ENCODE measurements at places on chromosomes 3 and 15.

GRCh38 chr3:138578141-138578540 is 15.9 kb downstream of the CEP70 start:
- DNase-seq, result no peak

DNA sequence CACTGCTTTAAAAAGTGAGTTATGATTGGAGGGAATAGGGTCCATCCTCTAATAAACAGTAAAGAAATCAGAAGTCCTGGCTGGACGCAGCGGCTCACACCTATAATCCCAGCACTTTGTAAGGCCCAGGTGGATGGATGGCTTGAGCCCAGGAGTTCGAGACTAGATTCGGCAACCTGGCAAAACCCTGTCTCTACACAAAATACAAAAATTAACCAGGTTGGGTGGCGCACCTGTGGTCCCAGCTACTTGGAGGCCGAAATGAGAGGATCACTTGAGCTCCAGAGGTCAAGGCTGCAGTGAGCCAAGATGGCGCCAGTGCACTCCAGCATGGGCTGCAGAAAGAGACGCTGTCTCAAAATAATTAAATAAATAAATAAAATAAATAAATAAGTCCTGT is 171.2 kb downstream of the POTEB3 start:
- no peak for DNase-seq

DNA sequence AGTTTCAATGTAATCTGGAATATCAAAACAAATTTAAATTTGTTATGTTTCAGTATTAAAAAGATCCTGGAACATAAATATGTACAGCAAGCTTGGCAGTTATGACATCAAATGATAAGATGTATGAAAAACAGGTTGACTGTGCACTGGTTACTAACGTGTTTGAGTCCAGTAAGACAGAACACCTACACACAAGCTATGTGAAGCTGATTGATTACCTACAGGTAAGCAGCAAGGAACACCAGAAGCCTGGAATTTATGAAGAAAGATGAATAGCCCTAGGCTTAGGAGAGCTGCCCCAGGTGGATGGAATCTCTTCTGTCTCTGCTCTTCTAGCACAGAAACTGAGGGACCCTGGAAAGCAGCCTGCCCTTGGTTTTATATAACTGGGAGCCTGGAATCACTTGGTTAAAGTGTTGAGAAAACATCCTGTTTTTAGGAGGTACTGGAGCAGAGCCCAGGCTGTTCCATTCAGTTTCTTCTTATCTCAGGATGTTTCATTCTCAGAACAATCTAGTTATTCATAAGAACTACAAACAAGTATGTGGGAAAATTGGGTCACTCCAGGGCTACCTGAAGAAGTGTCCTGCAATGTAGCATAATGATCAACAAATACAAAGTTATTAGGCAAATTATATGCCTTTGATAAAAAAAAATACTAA is 36.3 kb downstream of the SLITRK3 start:
- no peak for DNase-seq

DNA sequence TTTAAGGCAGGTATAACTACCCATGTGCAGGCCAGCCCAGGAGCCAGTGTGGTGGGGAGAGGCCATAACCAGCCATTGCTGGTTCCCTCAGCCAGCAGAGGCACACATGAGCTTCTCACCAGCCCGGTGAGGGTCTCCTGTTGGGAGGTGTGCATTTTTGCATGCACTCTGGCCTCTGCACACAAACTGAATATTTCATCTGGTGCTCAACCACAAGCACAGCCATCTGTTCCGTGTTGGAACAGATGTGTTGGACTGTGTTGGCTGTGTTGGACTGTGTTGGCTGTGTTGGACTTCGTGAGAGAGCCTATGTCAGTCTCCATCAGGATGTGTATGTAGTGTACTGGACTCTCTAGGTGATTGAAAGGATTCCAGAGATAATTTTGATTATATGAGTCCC is 67.2 kb downstream of the RPL39L start:
- no peak for DNase-seq

DNA sequence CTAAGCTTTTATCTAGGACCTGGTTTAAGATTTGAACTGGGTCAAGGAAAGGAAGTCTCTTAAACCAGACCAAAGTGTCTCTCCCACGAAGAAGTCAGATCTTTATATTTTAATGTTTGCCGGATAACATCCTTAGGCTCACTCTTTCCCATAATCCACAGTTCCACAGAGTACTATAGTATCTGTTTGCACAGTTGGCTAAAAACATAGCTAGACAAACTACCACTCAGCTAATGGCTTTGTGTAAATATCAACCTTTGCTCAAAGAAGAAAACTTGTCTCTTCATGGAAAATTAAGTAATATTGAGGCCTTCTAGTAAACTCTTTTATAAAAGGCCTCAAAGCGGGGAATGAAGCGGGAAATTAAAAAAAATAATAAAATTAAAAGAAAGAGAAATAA is 13.5 kb upstream of the SLC9C1 start:
- DNase-seq, result no peak

- DNase-seq, result no peak
These were observed 12.4 kb downstream of the GYG1 start for GRCh38 chr3:149003653-149004305.

DNA sequence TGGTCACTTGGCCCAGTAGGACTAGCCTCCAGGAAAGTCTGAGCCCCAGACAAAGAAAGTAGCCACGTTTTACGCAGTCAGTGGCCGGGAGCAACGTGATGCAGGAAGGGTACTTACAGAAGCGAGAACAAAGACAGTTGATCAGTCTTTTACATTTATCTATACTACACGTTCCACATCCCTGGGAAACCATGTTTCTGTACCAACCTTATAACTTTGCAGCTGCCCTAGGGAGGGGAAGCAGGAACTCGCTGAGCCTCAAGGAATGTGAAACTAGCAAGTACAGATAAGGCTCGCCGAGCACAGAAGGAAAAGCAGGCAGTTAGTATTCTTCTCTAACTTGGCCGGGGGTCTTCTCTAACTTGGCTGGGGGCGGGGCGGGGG is 3.4 kb upstream of the KNL1 start:
- no peak for DNase-seq

DNA sequence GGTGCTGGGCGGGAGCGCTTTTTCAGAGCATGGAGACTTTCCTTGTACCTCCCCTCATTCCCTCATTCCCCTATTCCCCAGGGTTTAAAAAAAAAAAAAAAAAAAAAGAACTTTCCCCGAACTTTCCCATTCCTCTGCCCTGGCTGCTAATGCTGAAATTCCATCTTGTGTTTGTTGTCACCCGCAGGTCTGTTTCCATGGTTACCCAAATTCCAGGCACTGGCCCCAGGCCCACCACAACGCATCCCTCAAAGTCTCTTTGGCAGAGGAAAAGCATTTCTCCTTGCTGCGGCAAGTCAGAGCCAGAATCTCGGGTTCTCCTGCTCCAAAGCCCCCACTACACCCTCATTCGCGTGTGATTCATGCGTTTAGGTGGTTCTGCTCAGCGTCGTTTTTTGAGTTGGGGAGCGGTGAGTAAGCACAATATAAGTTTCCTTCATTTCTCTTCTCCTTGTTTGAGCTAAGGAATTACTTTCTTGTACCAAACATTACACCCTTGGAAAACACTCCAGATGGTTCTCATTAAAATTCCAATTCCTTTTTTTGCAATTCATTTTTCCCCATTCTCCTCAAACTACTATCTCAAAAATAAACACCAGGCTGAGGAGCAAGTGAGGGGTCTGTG is 21.6 kb downstream of the ANAPC13 start:
- no peak for DNase-seq

GRCh38 chr3:42493126-42493797 is 9.2 kb upstream of the VIPR1 start:
- no peak for DNase-seq

GRCh38 chr3:194046995-194047645 is 88.8 kb upstream of the HES1 start:
- peak; percentile 53 for DNase-seq

DNA sequence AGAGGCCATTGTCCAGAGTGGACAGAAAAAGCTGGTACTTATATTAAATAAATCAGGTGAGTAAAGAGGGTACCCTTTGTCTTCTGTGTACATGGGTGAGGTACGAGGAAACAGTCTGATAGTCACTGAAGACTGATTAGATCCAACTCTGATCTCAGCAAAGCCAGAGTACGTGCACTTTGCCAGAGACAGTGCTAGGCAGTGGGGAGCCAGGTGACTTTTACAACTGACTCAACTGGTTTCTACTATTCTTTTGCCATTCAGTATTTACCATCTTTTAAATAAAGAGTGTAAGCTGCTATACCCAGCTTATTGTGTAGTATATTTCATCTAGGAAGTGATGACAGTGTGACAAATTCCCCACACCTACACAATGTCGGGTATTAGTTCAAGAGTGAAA is 3.3 kb downstream of the GNL3 start:
- no peak for DNase-seq

DNA sequence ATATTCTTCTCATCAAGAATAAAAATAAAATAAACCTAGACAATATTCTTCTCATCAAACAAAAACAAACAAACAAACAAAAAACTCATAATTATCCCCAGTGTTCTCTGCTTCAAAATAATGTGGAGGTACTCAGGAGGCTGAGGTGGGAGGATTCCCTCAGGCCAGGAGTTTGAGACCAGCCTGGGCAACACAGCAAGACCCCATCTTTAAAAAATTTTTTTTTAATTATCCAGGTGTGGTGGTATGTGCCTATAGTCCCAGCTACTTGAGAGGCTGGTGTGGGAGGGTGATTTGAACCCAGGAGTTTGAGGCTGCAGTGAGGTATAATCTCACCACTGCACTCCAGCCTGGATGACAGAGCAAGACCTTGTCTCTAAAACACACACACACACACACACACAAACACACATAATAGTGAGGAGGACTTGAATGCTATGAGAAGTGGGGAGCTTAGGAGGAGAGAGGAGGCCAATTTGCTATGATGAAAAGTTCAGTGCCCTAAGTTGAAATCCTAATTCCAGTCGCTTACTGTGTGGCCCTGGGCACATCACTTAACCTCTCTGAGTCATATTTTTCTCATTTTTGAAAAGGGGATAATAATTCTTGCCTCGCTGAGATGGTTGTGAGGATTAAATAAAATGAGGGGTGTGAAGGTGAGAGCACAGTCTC is 35.8 kb upstream of the HERC1 start:
- no peak for DNase-seq

GRCh38 chr15:87902772-87903426 is 353.6 kb downstream of the NTRK3 start:
- no peak for DNase-seq

GRCh38 chr3:12449889-12450682 is 34.2 kb upstream of the TSEN2 start:
- DNase-seq, result no peak

DNA sequence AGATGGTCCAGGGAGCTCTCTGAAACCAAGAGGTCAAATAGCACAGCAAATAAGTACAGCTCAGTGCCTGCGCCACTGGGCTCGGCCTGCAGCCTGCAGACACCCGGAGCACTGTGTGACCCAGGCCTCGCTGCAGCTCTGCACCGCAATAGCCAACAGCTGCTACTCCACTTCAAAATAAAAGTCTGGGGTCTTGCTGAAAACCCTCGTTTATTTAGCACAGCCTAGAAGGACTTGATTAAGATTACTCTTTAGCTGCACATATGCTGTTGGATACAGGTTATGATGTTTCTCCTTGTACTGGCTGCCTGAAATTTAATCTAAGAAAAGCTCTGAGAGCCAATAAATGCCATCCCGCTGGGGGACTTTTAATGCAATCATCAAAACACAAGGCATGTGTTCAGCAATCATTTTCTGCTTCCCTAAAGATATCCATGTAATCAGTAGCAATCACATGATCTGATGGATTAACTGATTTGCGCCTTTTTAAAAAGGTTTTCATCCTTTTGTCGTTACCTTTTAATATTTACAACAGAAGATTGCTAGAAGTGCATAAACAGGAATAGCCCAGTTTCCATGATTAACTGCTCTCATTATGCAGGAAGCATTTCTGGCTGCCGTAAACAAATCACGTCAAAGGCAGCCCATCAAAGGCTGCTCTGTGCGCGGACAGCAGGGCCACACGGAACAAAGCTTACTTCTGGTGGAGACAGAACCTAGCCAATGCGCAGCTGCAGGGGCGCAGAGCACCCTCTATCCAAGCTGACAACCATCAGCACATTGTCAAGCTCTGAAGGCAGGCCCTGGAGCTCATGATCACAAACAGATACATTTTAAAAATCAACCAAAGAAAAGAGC is 58.8 kb downstream of the CLASP2 start:
- DNase-seq, result peak; percentile 52

DNA sequence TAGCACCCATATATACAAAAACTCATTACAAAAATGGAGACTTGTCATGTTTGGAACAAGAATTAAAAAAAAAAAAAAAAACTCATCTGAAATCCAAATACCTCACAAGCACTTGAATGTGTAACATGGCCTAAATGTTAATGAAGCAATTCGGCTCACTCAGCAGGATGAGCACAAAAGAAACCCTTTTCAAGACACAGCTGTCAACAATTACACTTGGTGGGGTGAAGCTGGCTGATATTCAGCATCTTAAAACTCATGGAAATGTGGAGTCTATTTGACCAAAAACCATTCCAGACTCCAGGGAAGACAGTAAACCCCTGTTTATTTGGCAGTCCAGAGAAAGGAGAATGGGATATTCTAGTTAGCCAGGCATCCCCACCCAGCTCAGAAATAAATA is 205.4 kb upstream of the TSC22D2 start:
- DNase-seq, result no peak

GRCh38 chr3:70298385-70298784 is 14.1 kb downstream of the MDFIC2 start:
- no peak for DNase-seq

GRCh38 chr3:59605318-59605717 is 555.5 kb upstream of the CFAP20DC start:
- no peak for DNase-seq

DNA sequence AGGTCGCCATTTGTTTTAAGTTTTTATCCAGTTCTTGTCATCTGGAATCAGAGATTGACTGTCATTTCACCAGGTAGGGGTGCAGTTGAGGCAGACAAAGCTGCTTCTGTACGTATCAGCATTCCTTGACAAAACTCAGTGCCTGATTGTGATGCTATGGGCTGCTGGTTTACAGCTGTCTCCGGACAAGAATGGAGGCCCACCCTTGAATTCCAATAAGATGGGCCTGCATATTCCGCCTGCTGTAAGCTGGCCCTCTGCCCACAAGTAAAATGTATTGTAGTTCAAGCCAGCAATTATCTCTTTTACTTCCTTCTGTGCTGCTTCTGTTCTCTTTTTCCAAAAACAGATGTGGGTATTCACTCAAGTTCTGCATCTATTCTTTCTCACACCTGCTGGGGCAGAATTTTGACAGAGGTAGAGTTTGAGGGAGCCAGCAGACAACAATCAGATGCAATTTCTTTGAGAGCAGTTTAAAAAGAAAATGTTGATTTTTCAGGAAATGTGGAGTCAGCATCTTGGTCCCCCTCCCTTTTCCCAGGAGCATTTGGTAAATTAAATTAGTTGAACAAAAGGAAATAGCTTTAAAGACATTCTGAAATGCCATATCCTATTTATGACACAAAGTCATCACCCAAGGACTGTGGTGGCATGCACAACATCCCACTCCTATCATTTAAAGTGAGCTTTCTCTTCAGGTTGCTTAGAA is 53.5 kb downstream of the IQCH start:
- DNase-seq, result no peak

Measured in frontal cortex (tissue), 4 donors.